ENCODE measurements at places on chromosomes 6 and 20.

GRCh38 chr20:31707994-31708735, 14.5 kb downstream of the BCL2L1 start:
- no peak for DNase-seq

DNA sequence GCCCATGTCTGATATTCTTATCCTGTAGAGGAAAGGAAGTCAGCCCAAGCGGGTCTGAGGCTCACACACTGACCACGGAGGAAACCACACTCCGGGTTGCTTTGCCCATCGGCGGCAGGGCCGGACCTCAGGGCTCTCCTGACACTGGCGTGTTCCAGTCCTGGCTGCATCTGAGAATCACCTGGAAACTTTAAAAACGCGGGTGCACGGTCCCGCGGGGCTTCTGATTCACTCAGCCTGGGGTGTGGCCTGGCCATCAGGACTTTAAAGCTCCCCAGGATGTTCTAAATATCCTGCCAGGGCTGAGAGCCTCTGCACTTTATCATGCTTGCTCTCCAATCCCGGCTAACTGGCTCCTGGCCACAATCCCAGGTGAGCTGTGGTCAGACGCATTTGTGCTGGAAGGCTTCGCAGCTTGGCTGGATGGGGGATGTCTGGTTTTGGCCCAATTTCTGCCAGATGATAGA, 47.7 kb upstream of the DACT2 start:
- DNase-seq, result no peak

DNA sequence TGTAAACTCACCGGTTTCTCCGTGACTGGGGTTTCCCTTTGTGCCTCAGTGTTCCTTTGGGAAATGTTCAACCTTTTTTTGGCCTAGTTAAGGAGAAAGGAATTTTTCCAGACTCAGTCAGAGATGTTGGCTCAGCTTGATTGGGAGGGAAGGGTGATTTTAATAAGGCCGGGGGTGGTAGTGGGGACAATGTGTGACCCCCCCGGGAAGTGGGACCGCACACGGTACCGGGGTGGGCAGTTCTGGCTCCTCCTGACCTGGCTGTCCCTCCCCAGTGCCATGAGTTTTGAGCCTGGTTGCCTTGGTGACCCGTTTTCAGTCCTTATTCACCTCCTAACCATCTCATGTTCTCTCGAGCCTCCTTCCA, 132.7 kb downstream of the SNX5 start:
- DNase-seq, result no peak

DNA sequence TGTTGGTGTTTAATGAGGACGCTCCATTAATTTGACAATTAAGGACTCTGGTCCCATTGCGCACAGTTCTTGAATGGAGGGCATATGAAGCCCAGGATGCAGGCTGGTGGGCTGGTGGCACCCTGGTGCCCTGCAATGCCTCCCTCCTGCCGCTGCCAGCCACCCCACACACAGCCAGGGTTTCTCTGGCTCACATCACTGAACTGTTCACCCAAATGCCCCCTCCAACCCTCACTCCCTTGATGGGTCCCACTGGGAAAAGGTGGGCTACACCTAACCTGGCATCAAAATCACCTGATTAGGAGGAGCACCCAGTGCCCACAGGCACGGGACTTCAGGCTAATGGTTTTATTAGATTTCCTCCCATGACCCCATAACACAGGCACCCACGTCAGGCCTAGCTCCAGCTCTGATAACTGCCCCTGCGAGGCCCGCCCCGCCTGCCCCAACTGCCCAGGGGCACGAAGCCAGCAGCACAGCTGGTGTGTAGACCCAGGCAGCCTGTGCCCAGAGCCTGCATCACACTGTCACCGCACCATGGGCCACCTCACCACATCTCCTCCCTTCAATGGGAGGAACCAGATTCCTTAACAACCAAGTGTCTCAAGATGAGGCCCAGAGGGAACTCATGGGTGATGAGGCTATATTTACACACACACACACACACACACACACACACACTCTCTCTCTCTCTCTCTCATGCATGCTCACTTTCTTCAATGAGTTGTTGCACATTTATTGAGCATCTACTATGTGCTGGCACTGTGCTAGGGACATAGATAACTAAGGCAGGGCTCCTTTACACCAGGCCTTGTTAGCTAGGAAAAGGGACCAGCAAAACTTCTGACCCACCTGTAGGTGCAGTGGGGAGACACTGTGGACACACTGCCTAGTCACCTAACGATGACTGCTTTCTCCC, 107.3 kb downstream of the NOL4L start:
- DNase-seq, result no peak

DNA sequence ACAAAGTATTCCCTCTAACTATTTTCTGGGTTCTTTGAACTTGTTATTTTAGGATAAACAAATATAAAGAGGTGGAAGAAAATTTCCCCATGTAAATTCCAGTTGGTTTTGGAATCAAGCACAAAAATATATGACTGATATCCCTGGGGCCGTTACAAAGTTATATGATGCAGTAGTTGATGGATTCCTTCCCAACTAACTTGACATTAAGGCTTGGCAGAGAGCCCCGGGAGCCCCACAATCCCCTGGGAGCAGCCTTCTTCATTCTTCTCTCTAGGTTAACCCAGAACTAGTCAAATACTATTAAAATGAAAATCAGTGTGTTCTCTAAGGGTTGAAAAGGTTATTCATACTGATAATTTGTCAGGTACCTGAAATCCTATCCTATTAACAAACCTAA, 508.9 kb upstream of the SOX4 start:
- no peak for DNase-seq

DNA sequence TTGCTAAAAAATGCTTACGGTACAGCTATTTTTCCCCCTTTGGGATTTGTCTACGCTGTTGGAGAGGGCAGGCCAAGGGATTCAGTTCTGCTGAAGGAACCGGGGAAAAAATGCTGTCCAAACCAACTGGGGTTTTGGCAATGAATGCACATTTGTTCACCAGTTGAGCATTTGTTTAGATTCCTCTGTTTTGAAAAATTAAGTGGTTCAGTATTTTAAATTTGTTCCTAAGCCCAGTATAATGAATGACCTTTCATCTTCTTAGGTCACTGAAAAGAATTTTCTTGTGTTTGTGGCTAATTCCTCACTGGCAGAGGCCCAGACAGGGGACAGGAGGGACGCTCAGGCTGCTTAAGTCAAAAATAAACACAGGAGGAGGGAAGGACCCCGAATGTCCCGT, 10.8 kb upstream of the EYA2 start:
- DNase-seq, result no peak

DNA sequence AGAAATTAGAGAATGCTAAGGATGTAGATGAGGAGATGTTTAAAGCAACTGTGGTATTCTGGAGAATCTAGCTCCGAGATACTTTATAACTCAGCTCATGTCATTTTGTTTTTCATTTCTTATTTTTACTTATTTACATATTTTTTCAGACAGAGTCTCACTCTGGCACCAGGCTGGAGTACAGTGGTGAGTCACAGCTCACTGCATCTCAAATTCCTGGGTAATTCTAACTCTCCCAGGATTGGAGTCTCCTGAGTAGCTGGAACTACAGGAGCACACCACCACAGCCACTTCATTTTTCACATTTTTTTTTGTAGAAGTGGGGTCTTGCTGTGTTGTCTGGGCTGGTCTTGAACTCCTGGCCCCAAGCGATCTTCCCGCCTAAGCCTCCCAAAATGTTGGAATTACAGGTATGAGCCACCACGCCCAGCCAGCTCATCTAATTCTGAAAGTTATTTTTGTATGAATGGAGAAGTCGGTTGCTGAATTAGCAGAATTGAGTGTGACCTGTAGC, 94.3 kb upstream of the FAM8A1 start:
- DNase-seq, result no peak

DNA sequence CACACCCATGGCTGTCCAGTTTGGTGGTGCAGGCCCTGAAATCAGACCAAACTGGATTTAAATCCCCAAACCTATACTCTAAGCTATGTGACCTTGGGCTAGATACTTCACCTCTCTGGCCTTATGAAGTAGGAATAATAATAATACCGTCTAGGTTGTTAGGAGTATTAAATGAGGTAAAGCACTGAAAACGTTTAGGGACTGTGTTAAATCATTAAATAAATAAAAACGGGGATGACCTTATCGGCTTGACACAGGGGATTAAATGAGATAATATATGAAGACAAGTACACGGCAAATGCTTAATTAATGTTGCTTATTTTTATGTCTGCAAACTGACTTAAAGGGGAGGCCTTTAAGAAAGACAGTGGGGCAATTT, 672 bp upstream of the STK4 start:
- no peak for DNase-seq

DNA sequence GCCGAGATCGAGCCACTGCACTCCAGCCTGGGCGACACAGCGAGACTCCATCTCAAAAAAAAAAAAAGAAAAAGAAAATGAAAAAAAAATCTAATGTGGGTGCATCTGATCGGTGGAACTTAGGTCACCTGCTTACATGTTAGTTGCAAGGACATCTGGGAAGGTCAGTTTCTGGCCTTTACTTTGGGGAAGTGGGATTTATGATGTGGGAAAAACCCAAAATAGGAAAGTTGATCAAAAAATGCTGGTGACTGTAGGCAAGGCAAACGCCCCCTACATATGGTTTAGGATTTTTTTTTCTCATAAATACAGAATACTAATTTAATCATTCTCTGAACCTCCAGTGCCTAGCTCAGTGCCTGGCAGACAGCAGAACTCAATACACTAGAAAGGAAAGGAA, 69.2 kb upstream of the PIM1 start:
- no peak for DNase-seq

GRCh38 chr6:27178407-27178730, 69.1 kb upstream of the PRSS16 start:
- no peak for DNase-seq

DNA sequence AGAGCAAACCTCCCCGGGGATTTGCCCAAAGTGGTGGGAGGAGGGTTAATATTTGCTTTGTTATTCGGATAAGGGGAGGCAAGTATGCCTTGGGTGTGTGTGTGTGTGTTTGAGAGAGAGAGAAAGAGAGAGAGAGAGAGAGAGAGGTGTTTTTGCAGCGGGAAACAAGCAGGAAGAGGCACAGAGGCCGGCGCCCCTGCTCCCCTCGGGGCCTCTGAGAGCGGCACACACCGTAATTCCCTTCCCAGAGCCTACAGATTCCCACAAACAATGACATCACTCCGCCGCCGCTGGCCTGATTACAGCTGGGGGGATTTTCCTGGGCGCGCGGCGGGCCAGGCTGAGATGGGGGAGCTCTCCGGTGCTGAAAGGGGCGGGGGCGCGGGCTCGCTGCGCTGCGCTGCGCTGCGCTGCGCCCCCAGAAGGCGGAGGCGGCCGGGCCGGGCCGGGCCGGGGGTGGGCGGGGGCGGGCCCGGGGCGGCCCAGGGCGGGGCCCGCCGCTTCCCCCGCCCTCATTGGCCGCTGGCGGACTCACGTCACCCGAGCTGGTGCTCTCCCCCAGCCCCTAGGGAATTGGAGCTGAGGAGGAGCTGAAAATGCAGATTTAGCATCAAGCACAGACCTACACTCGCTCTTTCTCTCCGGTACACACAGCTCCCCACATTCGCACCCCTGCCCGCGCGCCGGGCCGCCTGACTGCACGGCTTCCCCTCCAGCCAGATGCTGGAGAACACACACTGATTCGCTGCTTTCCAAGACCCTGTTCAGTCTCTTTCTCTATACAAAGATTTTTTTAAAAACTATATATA, at the start of gene PCSK2:
Gene PCSK2, plus strand, starts transcription at position 631 of the 809 bp plus-strand sequence. CDS start 266 bp downstream, outside the sequence.
- no peak for DNase-seq

- DNase-seq, result no peak
Measured at GRCh38 chr6:167647737-167648470, 178.8 kb upstream of the AFDN start.

GRCh38 chr6:66179361-66179760, 472.3 kb upstream of the EYS start:
- no peak for DNase-seq

DNA sequence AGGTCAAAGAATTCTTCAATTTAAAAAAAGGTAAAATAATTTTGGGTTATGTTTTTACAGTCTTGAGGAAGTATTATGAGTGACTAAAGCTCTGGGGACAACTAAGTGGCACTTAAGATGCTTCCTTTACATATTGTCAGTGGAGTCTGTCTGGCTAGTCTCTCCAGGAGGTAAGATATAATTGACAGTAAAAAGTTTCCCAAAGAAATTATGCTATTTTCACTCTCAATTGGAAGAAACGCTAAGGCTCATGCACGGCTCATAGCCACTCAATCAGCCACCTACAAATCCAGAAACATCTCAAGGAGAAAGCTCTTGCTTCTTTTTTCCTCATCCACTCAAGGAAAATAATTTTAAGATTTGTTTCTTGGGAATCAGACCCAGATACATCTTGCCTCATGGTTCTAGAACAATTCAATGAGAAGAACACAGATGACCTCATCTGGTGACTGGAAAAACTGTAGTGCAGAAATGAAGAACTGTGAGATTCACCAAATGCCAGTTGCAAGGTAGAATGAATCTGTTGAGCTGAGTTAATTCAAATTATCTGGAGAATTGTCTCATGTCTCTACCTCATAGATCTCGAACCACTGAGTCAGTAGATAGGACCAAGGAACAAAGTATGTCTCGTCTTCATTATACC, 252.9 kb downstream of the TPBG start:
- DNase-seq, result no peak

GRCh38 chr6:14728396-14729024, 517.4 kb upstream of the JARID2 start:
- DNase-seq, result no peak

DNA sequence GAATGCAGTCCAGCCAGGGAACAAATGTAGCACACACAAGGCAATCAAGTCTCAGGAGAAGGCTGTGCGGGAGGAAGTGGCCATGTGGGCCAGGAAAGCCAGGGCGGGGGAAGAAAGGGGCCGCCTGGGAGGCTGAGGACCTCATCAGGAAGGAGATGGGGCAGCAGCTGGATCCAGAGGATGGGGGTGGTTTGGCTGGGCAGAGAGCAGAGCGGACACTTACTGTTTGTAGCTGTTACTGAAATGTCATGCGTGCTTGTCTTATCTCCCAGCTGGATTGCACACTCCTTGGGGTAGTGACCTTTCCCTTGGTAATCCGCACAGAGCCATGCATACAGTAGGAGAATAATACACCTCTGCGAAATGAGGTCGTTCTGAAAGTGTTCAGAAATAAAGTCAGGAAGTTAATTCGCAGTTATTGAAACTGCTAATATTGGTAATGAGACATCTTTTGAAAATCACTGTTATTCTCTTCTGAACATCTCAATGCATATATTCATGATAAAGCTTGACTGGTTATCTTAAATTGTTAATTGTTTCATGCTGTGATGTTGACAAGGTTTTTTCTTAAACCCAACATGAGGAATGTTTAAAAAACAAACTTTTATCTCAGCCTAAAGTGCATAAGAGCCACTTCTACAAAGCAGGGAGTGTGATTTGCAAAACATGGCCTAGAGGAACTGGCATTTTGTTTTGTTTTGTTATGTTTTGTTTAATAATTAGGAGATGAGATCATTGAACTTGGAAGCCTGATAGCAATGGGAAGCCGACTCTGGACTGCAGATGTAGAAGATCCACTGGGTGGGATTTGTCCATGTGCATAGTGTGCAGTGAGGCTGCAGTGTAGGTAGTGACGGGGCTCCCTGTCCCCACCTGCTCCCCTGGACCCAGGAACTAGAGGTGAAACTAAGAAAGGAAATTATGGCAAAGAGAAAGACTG, 18.0 kb upstream of the MAP3K4 start:
- DNase-seq, result no peak

GRCh38 chr6:168320634-168321033, 1.1 kb upstream of the DACT2 start:
- DNase-seq, result no peak

All from stimulated activated CD4-positive, alpha-beta T cell treated with anti-CD3 and anti-CD28 coated beads, TNF-alpha, amount 100 ng/mL, for 24 hours (primary cell).